ENCODE measurements at places on chromosomes 5 and 9.

DNA sequence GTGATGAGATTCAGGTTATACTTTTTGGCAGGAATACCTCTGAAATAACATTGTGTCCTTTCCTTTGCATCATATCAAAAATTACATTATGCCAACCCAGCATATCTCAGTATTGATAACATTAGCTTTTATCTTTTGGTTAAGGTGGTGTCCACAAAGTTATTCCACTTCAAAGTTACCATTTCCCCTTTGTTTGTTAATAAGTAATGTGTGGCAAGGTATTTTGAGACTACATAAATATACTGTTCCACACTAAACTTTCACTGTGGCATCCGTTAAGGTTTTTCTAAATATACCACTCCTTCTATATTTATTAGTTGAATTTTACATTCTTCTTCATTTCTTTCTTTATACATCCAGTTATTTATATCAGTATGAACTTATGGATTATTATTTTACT is 14.1 kb upstream of the ARHGEF37 start:
- no peak for DNase-seq

DNA sequence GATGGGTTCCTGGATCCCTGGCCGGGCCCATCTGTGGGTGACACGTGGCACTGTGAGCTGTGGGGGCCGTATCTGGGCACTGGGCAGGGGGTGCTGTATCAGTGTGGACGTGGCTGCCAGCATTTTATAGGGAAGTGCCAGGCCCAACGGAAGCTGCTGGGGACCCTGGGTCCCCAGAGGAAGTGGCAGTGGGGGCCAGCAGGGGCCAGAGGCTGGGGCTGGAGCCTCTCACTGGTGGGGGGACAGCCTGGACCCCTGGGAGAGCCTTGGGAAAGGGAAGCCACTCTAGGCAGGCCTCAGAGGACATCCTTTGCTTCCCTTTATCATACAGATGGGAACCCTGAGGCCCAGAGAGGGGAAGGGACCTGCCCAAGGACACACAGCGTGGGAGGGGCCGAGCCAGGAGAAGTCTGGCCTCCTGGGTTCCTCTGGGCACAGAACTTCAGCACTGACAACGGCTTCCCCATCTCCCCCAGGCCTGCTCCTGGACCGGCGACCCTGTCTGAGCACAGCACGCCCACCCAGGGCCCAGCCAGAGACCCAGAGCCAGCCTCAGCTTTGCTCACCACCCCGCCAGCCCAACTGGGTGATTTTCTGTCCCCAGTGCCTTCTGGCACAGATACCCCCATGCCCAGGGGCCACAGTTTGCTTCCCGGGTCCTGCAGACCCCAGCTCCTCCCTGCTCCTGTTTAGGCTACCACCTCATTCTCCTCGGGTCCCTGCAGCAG is 15.5 kb upstream of the LAMC3 start:
- DNase-seq, result no peak

DNA sequence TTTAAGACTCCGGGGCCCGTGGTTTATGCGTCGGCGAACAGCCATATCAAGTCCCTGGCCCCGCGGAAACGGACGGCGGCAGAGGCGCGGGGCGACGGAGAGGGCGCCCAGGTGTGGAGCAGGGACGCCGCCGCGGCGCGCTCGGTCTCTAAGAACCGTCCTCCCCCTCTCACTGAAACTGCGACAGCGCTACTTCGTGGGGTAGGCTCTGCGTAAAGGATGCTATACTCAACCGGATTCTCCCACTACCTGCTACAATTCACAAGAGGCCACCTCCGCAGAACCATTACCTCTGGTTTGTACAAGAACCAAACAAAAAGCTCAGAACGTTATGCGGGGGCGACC is 404 bp downstream of the MRNIP start:
- DNase-seq, result no peak

DNA sequence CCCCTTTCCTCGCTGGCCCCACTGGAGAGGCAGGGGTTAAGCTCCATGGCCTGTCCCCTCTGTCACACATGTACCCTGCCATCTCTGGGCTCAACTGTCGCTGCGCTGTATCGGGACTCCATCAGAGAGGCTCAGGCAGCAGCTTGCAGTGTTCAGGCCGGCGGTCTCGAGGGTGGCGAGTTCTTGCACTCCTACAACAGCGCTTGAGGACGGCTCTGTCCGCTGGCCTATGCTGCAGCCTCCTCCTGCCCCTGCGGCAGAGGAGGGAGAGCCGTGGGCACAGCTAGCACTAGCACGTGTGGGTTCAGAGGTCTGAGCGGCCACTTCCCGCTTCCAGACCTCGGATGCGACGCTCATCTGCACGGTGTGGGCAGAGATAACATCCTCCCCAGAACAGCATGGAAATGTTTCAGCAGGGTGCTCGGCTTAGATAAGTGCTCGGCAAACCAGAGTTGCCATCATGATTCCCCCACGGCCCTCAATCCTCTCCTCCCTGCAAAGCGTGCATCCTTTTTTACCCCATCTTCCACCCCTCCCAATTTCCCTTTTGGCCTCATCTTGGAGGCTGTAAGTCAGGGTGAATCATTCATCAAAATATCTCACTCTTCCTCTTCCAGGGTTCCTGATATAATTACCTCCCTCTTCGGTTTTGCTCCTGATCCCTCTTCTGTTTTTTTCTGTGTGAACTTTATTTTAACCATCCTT is 41.9 kb upstream of the FUBP3 start:
- DNase-seq, result no peak

DNA sequence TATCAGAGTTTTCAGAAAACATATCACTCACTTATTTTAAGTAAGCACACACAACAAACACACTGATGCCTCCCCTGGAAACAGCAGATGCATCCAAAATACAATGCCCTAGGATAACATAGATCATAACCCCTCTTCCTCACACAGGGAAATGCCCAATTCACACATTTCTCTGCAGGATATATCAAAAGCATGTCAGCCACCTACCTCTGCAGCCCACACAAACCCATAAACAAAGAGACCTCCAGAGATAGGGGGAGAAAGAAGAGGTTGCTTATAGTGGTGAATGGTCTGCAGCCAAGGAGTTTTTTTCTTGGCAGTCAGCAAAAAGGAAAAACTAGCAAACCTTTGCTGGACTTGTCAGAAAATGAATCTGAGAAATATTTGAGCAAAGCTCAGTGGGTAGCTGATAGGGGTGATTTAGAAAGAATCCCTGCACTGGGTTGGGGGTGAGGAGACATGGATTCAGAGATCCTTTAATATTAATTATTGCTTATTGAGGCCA is 36.1 kb downstream of the ABLIM3 start:
- DNase-seq, result no peak

DNA sequence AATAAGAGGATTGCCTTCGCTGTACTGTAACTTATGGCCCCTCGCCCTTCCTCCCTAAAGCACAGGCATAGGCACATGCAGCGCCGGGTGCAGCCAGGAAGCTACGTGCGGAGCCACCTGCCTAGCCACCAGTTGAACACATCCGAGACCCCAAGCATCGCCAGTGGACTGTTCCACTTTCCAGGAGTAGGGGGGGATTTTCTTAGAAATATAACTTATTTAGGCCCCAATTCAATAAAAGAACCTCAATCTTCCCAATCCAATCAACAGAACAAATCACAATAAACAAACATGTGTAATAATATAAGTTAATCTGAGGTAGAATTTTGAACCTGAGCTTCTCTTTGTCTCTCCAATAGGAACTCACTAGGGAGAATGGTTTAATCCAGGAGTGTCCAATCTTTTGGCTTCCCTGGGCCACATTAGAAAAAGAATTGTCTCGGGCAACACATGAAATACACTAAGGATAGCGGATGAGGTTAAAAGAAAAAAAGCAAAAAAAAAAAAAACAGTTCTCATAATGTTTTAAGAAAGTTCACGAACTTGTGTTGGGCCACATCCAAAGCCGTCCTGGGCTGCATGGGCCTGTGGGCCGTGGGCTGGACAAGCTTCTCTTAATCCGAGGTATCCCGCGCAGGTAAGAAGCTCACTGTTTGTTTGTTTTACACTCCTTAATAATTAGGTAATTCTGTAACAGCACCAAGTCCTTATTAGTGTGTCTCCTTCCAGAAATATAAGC is 22.0 kb upstream of the NIPBL start:
- no peak for DNase-seq

GRCh38 chr5:135007305-135007704 is 26.7 kb downstream of the PITX1 start:
- DNase-seq, result no peak

DNA sequence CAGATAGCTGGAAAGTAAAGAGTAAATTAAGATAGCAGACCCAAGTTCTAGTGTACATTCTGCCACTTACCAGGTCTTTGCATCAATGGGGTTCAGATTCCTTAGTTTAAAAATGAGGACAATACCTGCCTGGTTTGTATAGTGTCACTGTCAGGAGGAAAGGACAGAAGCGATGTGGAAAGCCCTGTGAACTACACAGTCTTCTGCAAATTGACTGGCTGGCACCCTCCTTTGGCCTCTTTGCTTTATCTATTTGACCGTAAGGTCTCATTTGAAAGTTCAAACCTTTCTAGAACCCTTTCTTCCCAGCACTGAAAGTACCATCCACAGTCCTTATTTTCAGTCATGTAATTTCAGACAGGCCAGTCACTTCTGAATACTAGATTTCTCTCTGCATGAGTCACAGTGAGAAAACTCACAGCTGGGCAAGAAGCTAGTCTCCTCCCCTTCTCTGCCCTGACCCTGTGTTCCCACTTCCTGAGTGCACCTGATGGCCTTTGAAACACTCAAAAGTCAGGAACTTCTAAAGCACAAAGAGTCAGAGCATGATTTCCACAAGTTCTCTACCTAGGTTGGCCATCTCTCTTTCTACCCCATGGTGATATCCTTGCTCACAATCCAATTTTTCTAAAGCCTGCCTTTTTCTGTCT is 91.3 kb upstream of the RASEF start:
- DNase-seq, result no peak

DNA sequence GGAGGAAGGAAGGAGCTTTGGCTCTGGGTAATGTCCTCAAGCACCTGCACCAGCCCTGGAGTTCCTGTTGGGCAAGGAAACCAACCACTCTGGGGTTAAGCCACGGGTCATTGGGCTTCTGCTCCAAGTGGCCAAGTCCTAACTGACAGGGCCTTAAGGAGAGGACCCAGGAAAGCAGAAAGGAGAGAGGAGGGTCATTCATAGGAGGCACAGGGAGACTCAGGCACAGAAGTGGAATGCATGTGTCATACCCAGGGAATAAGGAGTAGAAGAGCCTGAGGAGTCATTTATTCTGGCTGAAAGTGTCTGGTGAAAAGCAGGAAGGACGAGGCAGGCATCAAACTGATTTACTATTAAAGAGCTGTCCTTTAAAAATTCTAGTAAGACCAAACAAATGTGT is 129.2 kb downstream of the DMRT2 start:
- no peak for DNase-seq

GRCh38 chr5:109917154-109917546 is 227.4 kb downstream of the MAN2A1 start:
- no peak for DNase-seq

DNA sequence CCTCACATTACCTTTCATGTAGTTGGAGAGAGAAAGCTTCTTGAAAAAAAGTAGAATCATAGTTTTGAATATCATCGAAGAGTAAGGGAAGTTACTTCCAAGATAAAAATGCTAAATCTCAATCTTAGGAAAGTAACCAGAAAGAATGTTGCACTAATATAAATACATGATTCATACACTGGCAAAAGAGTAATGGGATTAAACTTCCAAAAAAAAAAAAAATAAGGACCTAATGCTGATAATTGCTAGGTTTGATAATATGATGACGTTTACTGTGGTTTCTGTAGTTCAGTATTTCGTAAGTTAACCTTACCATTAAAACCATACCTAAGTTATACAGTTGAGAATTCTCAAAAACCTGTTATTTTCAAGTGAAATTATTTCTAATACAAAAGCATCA is 573.8 kb upstream of the CDH9 start:
- no peak for DNase-seq

DNA sequence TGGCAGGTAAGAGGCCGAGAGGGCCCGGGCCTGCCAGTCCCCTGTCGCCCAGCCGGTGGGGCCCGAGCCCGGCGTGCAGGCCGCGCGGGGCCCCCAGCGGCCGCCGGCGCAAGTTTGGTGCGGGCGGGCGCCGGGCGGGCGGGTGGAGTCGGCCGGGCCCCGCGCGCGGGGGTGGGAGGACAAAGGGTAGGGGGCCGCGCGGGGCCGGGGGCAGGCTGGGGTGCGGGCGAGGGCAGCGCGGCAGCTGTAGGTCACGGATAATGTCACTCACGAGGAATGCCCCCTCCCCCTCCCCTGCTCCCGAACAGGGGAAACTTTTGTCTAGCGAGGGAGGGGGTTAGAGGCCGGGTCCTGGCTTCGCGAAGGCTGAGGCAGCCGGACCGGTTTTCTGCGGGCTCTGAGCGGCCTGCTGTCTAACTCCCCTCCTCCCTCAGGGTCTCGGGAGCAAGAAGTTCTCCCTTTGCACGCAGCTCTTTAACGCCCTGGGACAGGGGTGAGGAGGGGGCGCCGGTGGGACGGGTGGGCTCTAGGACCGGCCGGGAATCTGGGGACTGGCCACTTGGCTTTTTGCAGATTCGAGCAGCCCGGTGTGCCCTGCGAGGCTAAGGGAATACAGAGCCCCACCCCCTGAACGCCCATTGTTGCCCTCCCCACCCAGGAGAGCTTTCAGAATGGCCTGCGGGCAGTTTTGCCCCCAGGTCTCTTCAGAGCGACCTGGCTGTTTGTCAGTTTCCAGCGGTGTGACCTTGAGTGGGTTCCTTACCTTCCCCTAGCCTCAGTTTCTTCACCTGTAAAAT is 21.3 kb upstream of the NDST1 start:
- DNase-seq, result no peak

DNA sequence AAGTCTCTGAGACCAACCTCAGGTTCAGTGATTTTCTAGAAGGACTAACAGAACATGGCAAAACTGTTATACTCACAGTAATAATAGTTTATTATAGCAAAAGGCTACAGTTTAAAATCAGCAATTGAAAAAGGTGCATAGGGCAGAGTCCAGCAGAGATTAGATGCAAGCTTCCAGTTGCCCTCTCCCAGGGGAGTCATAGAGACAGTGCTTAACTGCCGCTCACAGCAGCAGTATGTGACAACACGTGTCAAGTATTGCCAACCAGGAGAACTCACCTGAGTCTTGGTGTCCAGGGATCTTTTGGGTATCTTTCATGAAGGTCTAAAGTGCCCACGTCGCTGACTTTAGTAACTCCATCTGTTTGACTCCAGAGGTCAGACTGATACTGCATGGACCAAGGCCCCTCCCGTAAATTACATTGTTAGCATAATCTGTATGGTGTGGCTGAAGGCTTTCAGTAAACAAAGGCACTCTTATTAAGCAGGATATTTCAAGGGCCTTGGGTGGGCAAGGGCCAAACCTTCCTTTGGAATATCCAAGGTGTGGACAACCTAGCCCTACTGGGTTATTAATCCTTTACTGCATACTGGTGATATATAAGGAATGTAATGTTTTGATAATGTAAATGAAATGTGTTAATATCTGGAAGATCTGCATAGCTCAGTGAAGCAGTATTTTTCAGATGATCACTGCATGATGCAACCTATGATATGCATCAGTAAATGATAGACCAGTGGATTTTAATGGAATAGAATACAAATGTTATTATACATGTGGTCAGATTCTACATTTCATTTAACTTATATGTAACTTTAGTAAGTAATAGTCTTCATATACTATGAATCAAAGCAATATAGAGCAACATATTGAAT is 44.0 kb downstream of the RASA1 start:
- no peak for DNase-seq

GRCh38 chr5:54696931-54697330 is 179.4 kb downstream of the SNX18 start:
- DNase-seq, result no peak
